ENCODE measurements at places on chromosomes 2 and 18.

GRCh38 chr2:71609441-71609840, 156.1 kb downstream of the DYSF start:
- no peak for DNase-seq

GRCh38 chr2:69279931-69280681, 106.9 kb downstream of the GFPT1 start:
- no peak for DNase-seq

DNA sequence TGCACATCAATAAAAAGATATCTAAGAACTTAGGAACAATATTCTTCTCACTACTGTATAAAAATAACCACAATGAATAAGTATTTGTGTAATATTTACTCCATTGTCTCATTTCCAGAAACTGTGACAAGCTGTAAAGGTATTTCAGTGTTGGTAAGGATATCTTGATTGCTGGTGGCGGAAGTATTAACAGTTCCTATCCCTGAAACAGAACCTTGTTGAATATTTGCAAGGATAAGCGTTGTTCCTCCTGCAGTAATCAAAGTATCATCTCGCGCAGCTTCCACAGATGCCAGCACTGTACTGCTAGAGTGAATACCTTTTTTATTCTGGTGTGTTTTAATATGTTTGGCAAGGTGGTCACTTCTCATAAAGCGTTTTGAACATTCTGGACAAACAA, 55.3 kb downstream of the SP3 start:
- DNase-seq, result no peak

- DNase-seq, result no peak
Observed at GRCh38 chr2:158823486-158824237, 28.5 kb downstream of the DAPL1 start.

DNA sequence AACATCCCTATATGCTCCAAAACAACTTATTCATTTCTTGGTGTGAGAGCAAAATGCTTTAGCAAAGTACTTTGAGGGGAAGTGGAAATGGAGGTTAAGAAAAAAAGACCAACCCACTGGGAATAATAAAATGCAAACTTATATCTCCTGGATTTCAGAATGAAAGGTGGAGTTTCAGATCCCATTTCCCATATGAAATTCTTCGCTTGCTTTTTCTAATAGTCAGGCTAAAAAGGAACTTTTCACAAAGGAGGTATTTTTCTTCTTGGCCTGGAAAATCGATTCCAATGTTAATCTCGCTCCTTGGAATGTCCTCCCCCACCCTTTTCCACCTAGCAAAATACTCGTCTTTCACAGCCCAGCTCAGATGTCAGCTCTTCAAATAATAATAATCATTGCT, 360.9 kb downstream of the LPIN1 start:
- DNase-seq, result no peak

DNA sequence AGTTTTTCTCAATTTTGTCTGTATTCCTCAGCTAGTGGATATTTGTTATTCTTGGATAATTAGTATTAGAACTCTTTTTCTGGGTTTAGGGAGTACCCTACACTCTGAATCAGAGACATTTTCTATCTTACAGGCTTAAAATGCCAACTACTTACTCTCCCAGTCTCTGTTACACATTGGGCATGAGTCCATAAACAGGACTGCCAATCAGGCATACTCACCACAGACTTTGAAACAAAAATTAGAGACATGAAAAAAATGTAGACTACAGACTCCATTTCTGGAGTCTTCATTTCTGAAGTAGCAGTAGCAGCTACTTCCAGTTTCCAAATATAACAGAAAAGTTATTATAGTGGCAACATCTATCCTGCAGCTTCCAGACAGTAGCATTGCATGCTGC, 279.7 kb downstream of the MBD5 start:
- no peak for DNase-seq

DNA sequence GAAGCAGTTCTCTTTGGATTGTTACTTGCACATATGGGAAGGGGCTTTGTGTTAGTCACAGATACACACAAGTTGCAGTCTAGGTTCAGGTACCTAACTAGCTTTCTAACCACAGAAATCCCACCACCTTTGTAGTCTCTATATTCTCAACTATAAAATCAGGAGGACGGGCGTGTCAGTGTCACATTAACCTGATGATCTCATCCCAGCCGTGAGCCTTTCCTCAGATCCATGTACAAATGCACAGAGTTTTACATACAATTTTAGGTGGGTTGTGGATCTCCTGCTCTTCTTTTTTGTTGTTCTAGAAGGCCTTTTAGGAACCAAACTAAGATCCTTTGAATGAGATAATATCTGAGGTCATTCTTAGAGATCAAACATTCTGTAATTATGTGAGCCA, 94.0 kb downstream of the ZNF532 start:
- DNase-seq, result no peak

GRCh38 chr2:196535061-196535460, 104.5 kb upstream of the CCDC150 start:
- DNase-seq, result no peak

DNA sequence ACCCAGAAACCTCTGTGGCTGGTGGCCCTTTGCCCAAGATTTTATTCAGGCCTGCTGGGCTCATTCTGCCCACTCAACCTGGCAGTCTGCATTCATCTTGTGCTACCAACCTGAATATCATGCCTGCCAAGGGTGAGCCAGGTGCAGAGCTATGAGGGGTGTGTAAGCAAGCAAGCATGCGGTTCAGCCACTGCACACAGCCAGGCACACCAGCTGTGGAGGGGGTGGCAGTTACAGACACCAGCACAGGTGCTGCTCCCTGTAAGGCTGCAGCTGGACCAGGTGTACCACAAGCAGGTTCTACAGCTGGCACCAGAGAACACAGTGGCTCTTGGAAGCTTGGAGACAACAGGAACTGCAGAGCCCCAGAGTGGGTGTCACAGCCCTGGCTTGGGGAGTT, 633.2 kb downstream of the FBXO15 start:
- no peak for DNase-seq

- no peak for DNase-seq
Observed at GRCh38 chr2:46342566-46343315, 45.5 kb downstream of the EPAS1 start.

- DNase-seq, result no peak
Observed at GRCh38 chr2:22110244-22110651, 986.5 kb downstream of the TDRD15 start.

DNA sequence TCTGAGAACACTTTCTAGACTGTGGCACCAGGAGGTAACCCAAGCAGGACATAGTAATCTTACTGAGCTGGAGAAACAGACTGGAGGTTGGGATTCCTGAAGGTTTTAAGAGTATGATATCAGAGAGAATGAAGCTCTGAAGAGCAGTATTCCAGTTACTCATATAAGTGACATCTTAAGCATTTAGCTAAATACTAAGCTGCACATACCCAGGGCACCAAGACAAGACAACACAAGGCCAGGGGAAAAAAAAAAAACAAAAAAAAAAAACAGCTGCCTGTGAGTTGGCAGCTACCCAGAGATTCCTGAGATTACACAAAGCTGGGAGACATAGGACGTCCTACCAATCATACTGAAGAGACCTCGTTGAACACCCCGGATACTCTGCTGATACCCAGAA, 175.8 kb downstream of the SRBD1 start:
- DNase-seq, result no peak

DNA sequence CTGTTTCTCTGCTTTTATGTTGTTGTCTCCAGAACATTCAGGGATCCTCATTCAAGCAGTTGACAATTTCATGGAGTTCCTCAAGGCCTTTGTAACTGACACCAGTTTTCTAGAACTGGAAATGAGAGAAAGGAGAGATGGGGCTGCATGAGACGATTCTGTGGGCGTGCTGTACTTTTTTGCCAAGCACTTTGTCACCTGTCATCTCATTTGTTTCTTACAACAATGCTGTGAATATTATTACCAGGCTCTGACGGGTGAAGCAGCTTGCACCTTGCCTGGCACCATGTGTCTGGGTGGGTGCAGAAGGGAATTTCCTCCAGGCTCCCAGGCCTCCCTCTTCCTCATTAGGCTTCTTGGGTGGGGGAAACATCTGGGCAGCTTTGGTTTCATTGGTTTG, 22.2 kb upstream of the ATOH8 start:
- DNase-seq, result no peak

- DNase-seq, result no peak
Observed at GRCh38 chr2:35501076-35501475, 854.5 kb upstream of the CRIM1 start.

Measured in activated gamma-delta T cell (primary cell).